Activated naive CD4-positive, alpha-beta T cell (primary cell): ENCODE measurements at places on chromosomes 16 and 17.

DNA sequence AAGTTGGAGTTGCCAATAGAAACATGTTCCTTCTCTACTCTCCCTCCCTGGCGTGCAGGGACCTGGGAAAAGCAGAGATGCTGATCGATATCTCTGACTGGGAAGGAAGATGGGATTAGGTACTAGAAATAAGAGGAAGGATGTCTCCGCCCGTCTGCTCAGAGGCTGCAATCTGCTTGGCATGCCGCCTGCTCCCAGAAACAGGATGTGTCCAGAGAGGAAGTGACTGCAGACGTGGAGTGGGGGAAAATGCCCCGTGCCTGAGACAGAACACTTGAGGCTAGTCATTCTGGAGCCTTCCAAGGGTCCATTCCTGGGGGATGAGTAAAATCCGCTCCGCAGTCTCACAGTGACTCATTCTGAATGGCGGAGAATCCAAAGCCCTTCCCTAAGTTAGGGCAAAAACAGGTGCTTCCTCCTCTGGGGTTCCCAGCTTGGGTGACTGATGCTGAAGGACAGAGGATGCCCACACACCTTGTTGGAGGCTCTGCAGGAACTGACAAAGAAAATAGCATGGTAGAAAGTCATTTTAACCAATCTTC, 45.0 kb upstream of the SMURF2 start:
- no peak for DNase-seq

- no peak for DNase-seq
Observed at GRCh38 chr17:78796517-78796900, 14.4 kb upstream of the CYTH1 start.

GRCh38 chr17:56577190-56577842, 16.2 kb upstream of the NOG start:
- DNase-seq: no peak

DNA sequence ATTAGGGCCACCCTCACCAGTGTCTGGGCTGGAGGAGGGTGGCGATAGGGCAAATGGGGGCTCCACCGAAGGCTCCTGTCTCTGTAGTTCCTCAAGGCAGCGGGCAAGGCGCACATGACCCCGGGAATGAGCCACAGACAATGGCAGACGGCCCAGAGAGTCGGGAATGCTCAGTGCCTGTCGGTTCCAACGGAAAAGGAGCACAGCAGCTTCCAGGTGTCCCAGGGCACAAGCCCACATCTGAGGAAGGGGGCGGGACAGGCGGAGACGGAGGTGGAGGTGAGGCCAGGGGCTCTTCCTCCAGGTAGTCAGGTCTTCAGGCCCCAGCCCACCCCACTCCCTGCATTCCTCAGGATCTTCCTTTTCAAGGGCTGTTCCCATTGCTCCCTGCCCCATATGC, 5.1 kb upstream of the SPAG7 start:
- DNase-seq: no peak

- no peak for DNase-seq
Observed at GRCh38 chr16:79163691-79164387, 436.7 kb downstream of the MAF start.

DNA sequence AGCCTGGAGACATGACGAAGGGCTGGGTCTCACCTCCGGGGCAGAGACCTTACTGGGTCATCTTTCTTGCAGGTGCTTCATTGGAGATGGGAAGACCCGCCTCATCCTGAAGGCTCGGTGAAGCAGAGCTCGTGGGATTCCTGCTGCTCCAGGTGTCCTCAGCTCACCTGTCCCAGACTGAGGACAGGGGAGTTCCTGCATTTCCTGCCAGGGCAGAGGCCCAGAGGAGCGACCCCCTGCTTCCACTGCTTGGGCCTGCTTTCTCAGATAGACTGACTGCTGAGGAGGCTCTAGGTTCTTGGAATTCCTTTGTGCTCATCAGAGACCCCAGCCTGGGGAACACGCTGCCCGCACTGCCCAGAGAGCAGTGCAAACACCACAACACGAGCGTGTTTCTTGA, 11.6 kb downstream of the AQP8 start:
- no peak for DNase-seq

DNA sequence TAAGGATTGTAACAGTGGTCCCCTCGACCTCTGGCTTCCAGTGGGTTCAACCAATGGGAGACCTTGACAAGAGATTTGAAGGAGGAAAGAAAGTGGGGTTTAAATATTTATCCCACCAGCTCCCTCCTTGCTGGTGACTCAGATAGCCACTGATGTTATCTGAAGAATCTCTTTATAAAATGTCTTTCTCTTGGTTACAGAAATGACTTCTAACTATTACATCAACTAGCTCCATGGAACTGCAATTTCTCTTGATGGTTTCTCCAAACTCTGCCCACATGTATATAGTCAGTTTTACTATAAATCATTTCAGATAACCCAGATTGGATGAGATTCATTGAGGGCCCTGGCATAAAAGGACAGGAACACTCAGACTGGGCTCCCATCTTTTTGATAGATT, 920.2 kb upstream of the SOX9 start:
- DNase-seq: no peak

DNA sequence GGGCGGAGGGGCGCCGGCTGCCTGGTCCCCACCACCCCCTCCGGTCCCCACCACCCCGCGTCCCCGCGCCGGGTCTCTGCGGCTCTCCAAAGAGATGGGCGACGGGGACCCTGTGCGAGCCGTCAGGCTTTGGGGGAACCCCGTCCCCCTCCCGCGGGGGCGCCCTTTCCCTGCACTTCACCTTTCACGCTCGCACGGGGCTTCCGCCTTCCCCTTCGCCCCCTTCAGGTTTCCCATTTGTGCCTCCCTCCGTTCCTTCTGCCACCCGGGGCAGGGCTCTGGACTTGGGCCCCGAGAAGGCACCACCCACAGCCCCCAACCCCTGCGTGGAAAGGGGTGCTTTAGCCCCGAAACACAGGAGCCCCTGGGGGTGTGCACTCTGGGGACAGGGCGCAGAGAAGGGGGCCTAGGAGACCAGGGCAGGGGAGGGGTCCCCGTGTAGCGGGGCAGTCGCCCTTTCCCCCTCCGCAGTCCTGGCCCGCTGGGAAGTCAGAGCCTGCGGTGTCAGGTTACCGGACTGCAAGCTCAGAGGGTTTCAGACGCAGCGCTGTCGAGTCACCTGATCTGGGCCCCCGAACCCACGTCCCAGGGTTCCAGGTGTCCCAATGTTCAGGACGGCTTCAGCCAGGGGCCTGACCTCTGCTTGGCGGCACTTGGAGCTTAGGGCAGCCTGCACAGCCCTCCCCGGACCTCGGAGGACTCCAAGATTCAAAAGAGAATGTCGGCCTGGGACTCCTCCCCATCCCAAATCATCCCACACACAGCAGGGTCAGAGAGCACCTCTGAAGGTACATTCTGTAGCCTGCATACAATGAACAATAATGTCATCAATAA, 6.7 kb upstream of the CCDC92B start:
- DNase-seq: no peak

GRCh38 chr16:68400924-68401460, 47.3 kb downstream of the SMPD3 start:
- DNase-seq: no peak

DNA sequence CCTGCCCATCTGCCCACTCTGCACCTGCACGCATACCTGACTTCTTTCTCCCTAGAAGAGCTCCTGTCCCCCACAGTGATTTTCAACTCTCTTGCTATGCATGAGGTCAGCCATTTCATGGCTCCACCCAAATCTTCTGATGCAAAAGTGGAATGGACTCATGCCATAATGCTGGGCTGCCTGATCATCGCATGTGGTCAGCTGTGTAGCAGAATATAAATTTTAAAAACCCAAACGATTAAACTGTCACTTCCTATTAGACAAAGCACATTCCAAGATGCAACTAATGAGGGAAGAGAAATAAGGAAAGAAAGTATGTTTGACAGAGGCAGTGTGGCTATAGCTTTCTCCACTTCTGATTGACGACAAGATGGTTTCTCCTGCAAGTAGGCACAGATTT, 26.1 kb downstream of the GRIN2A start:
- DNase-seq: no peak

- no peak for DNase-seq
Observed at GRCh38 chr17:56635641-56636040, 42.1 kb downstream of the NOG start.

- no peak for DNase-seq
Observed at GRCh38 chr17:57663326-57664070, 81.6 kb downstream of the CCDC182 start.

DNA sequence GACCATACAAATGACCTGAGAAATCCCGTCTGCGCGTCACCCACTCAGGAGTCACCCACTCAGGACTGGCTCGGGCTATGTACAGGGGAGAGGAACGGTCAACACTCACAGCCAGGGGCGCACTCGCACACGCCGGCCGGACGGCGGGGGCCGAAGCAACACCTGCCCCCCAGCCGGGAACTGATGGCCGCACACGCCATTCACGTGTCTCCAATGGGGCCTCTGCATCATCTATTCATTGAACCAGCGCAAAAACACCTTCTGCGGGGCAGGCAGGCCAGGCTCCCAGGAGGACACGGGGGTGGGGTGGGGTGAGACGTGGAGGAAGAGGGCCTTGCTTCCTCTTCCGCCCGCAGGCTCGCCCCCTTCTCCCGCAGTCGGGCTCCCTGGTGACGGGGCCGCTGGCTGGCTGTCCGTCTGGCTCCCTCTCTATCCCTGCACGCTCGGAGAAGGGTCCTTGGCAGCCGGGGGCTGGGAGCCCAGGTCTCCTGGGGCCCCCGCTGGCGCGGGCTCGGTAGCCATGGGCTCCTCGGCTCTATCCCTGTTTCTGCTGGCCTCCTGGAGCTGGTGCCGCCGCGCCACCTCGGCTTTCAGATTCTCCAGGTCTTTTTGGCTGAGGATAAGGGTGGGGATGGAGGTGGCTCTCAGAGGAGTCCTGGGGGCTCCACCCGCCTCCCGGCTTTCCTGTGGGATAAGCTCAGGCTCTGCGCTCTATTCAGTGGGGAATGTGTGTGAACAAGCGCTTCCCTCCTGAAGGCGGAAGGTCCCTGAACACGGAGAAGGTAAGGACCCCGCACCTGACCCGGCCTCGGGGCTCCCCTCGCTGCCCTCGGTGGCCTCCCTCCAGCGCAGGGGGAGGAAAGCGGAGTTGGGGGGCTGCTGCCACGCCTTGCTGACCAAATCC, 21.1 kb downstream of the CLUH start:
- DNase-seq: no peak

DNA sequence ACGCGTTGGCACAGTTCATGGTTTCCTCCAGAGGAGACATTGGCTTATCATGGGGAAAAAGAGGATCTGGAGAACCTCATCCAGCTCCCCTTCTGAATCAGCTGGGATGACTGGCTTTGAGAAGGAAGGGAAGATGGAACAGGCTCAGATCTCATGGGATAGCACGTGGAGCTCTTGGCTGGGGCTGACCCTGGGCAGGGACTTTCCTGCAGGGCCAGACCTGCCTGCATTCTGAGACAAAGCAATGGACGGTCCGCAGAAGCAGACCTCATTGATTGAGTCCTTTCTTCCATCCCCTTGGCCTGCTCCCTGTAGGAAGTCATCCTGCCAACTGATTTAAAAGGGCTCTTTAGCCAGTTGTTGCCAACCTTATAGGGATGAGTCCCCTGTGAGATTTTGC, 26.2 kb downstream of the PLCD3 start:
- no peak for DNase-seq

GRCh38 chr17:77856551-77857305, 101.8 kb upstream of the TNRC6C start:
- no peak for DNase-seq

- no peak for DNase-seq
Observed at GRCh38 chr16:25855063-25855462, 163.3 kb downstream of the HS3ST4 start.

- DNase-seq: no peak
Observed at GRCh38 chr17:77419547-77420094, 278.9 kb downstream of the SEC14L1 start.

DNA sequence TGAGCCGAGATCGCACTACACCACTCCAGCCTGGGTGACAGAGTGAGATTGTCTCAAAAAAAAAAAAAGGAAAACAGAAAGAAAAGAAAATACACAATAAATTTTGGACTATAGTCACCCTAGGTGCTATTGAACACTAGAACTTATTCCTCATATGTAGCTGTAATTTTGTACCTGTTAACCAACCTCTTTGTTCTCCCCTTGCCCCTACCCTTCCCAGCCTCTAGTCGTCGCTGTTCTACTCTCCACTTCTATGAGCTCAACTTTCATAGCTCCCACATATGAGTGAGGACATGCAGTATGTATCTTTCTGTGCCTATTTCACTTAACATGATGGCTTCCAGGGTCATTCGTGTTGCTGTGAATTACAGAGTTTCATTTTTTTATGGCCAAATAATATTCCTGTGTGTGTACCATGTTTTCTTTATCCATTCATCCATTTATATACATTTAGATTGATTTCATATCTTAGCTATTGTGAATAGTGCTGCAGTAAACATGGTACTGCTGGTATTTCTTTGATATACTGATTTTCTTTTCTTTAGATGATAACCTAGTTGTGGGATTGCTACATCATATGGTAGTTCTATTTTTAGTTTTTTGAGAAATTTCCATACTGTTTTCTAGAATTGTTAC, 28.3 kb downstream of the VPS35L start:
- no peak for DNase-seq

GRCh38 chr17:67478401-67479041, 101.4 kb downstream of the PITPNC1 start:
- no peak for DNase-seq

GRCh38 chr16:16017812-16018211, 68.4 kb downstream of the ABCC1 start:
- no peak for DNase-seq

DNA sequence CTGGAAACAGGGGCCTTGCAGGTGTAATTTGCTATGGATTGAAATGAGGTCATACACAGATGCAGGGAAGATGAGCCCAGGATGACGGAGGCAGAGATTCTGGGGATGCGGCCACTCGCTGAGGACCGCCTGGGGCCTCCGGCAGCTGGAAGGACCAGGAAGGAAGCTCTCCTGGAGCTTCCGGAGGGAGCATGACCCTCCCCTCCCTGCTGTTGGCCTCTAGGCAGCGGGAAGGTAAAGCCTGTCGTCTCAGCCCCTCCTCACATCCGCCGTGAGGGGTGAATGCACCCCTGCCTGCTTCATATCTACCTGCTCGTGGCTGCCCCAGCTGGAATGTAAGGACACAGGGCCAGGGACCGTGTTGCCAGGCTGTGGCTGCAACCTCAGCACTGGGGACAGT, 29.1 kb upstream of the ZNF469 start:
- DNase-seq: no peak

GRCh38 chr16:49623501-49624266, 232.2 kb downstream of the ZNF423 start:
- no peak for DNase-seq
